ENCODE measurements at places on chromosomes 3 and 15.

DNA sequence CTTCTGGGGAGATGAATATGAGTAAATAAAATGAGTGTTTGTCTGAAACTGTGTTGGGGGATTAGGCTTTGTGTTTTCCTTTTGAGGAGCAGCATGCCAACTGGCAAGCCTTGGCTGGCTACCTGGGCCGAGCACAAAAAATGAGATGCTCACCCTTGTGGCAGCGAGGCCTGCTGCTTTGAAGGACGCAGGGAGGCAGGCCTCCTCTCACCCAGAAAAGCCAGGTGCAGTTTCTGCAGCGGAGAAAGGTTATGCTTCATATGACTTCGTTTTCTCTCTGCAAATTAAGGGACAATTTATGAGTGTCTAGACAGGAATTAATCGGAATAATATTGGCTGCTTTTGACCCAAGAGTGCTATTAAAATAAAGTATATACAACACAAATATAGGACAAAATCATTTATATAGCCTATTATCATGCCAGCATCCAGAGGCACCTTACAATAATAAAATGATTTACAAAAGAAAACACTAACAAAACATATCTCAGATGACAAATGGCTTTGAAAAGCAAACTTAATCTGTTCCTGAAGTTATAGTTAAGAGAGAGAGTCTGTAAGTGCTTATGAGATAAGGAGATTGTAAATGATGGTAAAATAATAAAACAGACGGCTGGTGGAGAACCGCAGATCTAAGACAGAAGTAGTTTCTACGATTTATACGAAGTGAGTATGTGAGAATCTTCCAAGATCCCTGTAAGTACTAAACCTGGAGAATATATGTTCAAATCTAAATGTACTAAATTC lies 682.8 kb upstream of the NR2F2 start:
- DNase-seq, result no peak

DNA sequence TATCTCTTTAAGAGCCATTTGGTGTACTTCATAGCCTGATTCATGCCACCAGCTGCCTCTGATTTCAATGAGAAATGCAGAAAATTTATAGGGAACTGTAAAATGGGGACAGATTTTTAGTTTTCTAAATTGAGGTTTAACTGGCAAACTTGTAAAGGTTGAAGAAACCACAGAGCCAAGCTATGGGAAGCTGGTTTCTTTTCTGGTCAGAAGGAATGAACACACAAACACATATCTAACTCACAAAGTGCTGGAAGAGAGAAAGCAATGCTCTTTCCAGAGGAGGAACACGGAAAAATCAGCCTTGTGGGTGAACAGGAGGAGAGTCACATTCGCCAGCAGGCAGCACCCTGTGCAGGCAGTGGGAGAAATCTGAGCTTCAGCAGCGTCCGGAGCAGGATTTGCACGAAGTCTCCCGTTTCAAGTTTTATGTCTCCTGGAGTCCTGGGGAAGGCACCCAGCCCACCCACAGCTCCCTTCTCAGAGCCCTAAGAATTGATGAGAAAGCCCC lies 481 bp downstream of the MASP1 start:
- DNase-seq, result peak; percentile 54

DNA sequence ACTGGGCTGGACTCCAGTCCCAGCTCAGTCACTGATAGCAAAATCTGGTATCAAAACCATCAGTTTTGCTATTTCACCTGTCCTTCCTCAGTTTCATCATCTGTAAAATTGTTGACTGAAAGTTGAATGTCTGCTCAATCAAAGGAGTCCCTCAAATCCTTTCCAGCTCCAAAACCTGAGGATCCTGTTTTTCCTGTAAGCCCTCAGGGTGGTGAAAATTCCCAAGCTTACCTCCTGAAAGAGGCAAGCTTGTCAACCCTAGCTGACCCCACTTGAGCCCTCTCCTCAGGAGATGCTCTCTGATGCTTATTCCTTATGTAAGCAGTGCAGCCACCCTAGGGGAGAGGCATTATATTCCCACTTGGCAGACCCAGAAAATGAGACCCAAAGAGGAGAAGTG lies 82.6 kb downstream of the HMG20A start:
- DNase-seq, result no peak

DNA sequence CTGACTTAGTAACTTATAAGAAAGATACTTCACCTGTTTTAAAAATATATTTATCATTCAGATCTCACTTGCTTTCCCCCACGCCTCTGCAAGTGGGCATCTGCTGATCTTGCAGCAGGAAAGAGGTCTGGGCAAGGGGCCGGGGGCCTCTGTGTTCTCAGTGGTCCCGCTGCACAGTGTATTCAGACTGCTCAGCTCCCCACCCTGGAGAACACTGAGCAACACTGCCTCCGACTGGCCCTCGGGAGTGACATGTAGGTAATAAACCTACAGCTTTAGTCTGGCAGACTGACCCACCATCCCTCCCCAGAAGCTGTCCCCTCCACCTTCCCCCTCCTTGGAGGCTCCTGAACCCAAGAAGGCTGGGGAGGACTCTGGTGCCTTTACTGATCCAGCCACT lies 43.8 kb downstream of the GABRB3 start:
- no peak for DNase-seq

DNA sequence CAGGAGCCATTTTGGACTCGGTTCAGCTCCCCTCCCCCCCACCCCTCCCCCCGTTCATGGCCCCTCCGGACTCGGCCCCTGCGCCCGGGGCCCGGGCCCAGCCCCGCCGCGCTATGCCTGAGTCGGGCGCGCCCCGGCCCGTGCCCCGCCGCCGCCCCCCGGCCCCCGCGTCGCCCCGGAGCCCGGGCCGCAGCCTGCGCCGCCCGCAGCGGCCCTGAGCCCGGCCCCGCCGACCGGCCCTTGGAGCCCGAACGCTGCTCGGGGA lies 155 bp downstream of the ACVR2B start:
- no peak for DNase-seq

- DNase-seq, result peak; percentile 92
Measured at GRCh38 chr3:127792541-127793292, 29.6 kb downstream of the MGLL start.

- DNase-seq, result no peak
Measured at GRCh38 chr3:127037021-127037400, 54.1 kb downstream of the PLXNA1 start.

GRCh38 chr3:63662500-63662899 lies 10.0 kb downstream of the SNTN start:
- DNase-seq, result no peak

DNA sequence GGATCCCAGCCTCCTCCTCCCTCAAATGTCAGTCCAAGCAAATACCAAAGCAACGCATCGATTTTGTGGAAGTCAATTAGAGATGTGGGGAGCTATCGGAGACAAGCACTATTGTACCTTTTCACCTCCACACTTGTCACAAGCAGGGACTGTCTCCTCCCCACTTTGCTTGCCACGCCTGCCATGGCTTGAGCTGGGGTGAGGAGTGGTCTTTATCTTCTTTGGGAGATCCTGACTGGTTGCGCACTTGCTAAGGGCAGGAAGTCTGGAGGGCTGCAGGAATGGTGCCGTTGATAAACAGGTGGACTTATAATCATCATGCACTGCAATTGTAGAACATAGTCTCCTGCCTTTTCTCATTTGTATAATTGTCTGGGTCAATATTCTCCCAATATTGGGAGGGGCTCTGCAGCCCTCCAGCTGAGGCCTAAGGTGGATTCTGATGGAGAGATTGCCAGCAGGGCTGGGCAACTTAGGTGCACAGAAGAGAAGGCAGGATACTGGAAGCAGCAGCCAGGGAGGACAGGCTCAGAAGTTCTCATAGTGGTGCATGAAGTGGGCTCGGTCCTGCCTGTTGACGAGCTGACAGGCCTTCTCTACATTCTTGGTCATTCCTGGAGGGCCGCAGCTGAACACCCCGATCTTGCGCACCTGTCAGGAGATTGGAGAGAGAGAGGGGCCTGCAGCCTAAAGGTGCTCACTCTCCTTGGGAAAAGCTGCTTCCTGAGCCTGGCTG lies 20.2 kb downstream of the DUOX2 start:
- DNase-seq, result no peak

DNA sequence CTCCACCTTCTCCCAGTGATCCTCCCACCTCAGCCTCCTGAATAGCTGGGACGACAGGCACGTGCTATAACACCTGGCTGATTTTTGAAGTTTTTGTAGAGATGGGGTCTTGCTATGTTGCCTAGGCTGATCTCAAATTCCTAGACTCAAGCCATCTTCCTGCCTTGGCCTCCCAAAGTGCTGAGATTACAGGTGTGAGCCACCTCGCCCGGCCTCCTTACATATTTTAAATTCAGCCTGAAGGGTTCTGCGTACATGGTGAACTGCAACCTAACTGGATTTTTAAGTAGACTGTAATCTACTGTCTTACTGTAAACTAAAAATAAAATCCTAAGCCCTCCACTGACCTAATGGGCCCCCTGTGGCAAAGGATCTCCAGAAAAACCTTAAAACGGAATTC lies 34.1 kb downstream of the MASP1 start:
- no peak for DNase-seq

- no peak for DNase-seq
Measured at GRCh38 chr3:20543535-20544226, 357.7 kb upstream of the SGO1 start.

- no peak for DNase-seq
Measured at GRCh38 chr3:148078658-148079057, 619.0 kb upstream of the AGTR1 start.

DNA sequence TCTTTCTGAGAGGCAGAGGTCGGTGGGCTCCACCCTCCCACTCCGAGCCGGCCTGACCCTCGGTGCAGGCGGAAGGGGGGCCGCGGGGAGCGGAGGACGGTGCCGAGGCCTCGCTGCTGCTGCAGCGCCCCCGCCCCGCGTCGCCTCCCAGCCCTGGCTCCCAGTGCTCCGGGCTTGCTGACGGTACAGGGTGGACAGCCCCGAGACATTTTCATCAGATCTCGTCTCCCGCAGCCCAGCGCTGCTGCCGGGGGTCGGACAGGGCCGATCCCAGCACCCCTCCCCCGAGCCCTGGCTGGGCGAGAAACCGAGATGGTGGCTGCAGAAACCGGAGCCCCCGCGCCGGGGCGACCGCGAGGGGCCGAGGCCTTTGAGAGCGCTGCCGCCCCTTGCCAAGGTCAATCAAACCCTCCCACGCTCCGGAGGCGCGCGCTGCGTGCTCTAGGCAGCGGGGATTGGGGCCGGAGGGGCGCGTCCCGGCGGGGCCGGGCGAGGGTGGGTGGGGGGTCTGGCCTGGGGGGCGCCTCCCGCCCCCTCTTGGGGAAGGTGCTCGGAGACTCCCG lies 42.5 kb downstream of the EPHB3 start:
- no peak for DNase-seq

- DNase-seq, result no peak
Measured at GRCh38 chr15:56950979-56951378, 32.5 kb downstream of the TCF12 start.

DNA sequence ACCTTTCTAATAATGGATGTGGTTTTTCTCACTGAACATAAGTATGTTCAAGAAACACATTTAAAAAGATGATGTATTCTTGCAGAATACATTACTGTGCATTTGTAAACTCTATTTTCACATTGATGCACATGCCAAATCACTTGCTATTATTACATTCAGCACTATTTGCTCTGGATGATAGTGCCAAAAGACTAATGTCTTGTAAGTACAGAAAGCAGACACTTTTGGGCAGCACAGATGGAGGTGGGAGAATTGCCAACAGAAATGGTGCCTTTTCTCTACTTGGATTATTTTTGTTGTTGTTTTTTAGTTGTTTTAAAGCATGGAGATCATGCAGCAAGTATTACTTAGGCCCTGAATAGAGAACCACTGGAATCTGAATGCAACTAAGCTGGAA lies 10.2 kb upstream of the FGF12 start:
- no peak for DNase-seq

DNA sequence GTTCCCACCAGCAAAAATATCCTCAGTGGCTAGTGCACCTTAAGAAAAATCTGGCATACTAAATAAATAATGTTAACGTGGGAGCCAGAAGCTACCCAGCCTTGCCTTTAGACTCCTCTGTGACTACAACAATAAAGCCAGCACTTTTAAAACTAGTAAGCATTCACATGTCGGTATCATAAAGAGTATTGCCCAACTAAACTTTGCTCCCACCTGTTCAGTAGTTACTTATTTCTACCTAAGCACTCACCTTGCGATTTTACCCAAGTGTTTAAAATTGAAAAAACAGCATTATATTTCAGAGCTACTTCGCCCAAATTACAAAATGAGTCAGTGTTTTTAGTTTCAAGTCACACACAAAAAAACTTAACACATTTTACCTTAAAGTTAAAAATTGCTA lies 12.8 kb downstream of the ALDH1L1 start:
- no peak for DNase-seq

- peak; percentile 67 for DNase-seq
Measured at GRCh38 chr3:63863150-63864007, at the start of the genes ATXN7 and THOC7. Gene ATXN7 (plus strand): TSS chr3:63863867. CDS start chr3:63912599, 48,732 bp downstream. Gene THOC7 (minus strand): TSS chr3:63863805. CDS start chr3:63863790, 15 bp downstream.

GRCh38 chr3:58271901-58272501 lies 34.0 kb upstream of the RPP14 start:
- DNase-seq, result peak; percentile 95

DNA sequence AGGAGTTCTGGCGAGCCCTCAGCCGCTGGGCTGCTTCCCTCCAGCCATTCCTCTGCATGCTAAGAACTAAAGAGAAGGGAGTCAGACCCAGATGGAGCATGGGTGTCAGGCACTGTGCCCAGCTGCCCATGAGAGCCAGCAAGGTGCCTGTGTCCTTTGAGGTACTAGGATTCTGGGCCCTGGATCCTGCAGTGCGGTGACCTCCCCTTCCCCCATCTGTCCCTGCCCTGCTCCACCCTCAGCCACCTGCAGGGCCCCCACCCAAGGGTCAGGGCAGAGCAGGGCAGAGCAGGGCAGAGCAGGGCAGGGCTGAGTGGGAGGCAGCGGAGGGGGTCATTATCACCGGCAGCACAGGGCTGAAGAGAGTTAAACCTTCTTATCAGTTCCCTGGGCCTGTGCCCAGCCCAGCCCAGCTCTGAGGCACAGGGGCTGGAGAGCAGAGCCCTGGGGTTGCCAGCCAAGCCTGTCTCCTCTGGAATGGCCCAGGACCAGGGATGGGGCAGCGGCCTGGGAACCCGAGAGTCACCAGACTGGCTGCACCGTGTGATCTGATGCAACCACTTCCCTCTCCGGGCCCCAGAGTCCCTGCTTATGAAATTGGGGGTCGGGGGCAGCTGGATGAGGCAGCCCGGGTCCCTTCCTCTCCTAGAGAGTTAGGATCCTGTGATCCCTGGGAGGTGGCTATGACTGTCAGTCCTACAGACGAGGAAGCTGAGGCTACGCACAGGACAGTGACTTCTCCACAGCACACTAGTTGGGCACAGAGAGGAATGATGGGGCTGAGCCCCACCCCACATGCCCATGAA lies 17.3 kb downstream of the ZDHHC19 start:
- no peak for DNase-seq

DNA sequence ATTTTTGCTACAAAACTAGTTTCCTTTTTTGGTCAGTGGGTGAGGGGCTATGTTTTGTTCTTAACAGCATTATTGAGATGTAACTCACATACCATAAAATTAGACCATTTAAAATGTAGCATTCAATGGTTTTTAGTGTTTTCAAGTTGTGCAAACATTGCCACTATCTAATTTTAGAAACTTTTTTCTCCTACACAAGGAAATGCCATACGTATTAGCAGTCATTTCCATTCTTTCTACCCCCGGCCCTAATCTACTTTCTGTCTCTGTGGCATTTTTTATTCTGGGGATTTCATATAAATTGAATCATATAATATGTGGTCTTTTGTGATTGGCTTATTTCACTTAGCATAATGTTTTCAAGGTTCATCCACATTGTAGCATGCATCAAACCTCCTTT lies 55.0 kb upstream of the TIPARP start:
- DNase-seq, result no peak

GRCh38 chr3:31671976-31672375 lies 139.3 kb downstream of the STT3B start:
- peak; percentile 35 for DNase-seq

GRCh38 chr3:140568842-140569520 lies 108.9 kb upstream of the TRIM42 start:
- no peak for DNase-seq

GRCh38 chr15:71708741-71709140 lies 101.6 kb upstream of the NR2E3 start:
- DNase-seq, result peak; percentile 47
